ENCODE measurements at places on chromosomes 4 and X.

GRCh38 chrX:70234355-70234754 is at the start of gene AWAT1:
Gene AWAT1 (plus strand): TSS chrX:70234655. CDS start chrX:70234696, 41 bp downstream.
- no peaks in the 10 kb centered on the region for H3K27me3 ChIP-seq
- DNase-seq = no peak
- H3K36me3 ChIP-seq = no peaks in the 10 kb centered on the region
- H3K27ac ChIP-seq = no peak within 1 kb of the TSS
- no peaks in the 10 kb centered on the region for H3K4me1 ChIP-seq

DNA sequence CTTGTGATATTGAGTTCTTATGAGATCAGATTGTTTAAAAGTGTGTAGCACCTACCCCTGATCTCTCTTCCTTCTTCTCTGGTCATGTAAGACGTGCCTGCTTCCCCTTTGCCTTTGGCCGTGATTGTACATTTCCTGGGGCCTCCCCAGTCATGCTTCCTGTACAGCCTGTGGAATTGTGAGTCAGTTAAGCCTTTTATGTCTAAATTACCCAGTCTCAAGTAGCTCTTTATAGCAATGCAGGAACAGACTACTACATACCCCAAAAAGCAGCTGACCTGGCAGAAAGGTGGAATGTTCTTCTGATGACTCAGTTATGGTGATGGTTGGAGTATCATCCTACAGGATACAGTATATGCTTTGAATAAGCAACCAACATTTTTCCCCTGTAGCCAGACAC is 11.4 kb upstream of the MCUB start:
- H3K27ac ChIP-seq = no peak overlapping the region
- no peaks in the 10 kb centered on the region for H3K27me3 ChIP-seq
- DNase-seq = no peak

DNA sequence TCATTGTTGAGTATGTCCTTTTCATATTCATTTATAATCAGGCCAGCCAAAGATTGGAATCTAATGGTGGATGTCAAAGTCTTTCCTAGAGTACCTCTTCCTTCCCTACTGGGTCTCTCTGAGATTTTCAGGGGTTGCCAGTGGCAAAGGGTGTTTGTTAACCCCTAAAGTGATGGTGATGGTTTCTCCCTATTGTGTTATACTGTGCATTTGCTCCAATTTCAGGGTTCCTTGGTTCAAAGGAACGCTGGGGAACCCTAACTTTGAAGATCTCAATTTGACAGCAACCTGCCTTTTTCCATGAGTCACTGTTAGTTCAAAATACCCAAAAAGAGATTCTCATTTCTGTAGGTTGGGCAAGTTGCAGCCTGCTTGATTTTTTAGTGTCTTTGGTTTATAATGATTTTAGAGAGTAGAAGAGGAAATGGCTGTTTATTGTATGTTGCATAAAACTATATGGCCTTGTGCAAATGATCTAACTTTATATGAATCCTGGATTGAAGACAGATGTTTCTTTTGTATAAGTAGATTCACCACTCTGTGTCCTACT is 23.0 kb downstream of the GAB1 start:
- no peak for DNase-seq
- H3K4me1 ChIP-seq = peaks cover 13% of the 10 kb centered on the region

GRCh38 chr4:151000747-151001429 is 14.2 kb downstream of the LRBA start:
- DNase-seq = no peak
- no peaks in the 10 kb centered on the region for H3K36me3 ChIP-seq
- H3K4me3 ChIP-seq = no peak overlapping the region

DNA sequence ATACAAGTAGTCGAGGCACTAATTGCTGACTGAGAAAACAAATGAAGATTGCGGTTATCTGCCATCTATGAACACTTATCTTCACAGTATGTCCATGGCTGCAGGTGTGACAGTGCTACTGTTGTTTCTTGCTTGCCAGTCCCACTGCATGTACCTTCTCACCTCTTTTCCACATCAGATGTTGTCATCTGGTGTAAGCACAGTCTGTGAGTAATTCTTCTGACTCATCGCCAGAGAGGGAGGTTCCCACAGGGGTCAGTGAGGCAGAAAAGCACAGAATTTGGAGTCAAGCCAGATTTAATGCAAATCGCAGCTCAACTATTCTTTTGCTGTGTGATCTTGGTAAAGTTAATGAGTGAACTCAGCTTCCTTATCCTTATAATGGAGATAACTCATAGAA is 144.4 kb downstream of the GLRA2 start:
- H3K4me1 ChIP-seq = no peaks in the 10 kb centered on the region
- H3K36me3 ChIP-seq = no peaks in the 10 kb centered on the region
- H3K27me3 ChIP-seq = no peaks in the 10 kb centered on the region
- no peak overlapping the region for H3K4me3 ChIP-seq
- DNase-seq = no peak

GRCh38 chrX:152819266-152819665 is 11.3 kb downstream of the CETN2 start:
- no peaks in the 10 kb centered on the region for H3K36me3 ChIP-seq
- H3K27me3 ChIP-seq = no peaks in the 10 kb centered on the region
- no peaks in the 10 kb centered on the region for H3K4me1 ChIP-seq
- no peak for DNase-seq

DNA sequence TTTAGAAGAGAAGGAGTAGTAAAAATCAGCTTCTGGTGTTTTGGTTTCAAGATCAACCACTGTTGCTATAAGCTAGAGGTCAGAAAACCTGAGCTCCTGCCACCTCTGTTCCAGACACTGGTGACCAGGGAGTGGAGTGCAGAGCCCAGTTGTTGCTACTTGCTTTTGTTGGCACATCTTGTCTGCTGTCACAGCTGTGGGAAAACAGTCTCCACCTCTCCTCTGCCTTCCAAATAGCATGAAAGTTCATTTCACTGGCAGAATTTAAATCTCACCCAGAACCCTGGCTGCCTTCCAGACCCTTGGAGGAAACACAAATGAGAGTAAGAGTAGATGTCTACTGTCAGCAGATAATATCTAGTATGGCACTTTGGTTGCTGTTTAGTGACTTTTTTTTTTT is 297.5 kb upstream of the KLF3 start:
- no peak for DNase-seq
- H3K4me3 ChIP-seq = no peak overlapping the region
- no peaks in the 10 kb centered on the region for H3K36me3 ChIP-seq

DNA sequence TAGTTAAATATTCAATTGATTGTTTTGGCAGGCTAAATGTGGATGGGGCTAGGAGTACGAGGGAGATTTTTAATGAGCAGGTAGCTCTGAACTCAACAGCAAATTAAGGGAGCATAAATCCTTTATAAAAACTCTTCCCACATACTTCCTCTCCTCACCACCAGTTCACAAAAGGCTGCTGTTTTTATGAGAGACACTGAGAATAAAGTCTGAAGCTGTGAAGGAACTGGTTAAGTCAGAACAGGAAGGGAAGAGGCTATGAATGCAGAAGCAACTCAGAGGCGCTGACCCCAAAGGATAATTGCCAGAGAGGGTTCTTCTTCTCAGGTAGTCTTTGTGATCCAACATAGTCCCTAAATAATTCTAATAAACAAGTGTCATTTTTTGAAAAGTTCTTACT is 406.1 kb downstream of the GPM6A start:
- no peak overlapping the region for H3K27ac ChIP-seq
- no peaks in the 10 kb centered on the region for H3K27me3 ChIP-seq
- no peak for DNase-seq

- no peaks in the 10 kb centered on the region for H3K4me1 ChIP-seq
- H3K4me3 ChIP-seq = no peak overlapping the region
- no peaks in the 10 kb centered on the region for H3K27me3 ChIP-seq
- DNase-seq = peak; percentile 50
These were observed 6.0 kb downstream of the SLC2A9 start for GRCh38 chr4:10015140-10015753.

- no peaks in the 10 kb centered on the region for H3K27me3 ChIP-seq
- H3K4me1 ChIP-seq = peaks cover 25% of the 10 kb centered on the region
- peak; percentile 80 for DNase-seq
- H3K4me3 ChIP-seq = no peak overlapping the region
- H3K36me3 ChIP-seq = peaks cover 12% of the 10 kb centered on the region
These were observed 26.1 kb downstream of the ARHGEF6 start for GRCh38 chrX:136754651-136755050.

- no peaks in the 10 kb centered on the region for H3K36me3 ChIP-seq
- H3K27me3 ChIP-seq = no peaks in the 10 kb centered on the region
- no peak overlapping the region for H3K4me3 ChIP-seq
- H3K27ac ChIP-seq = no peak overlapping the region
- peaks cover 17% of the 10 kb centered on the region for H3K4me1 ChIP-seq
- no peak for DNase-seq
These were observed 50.6 kb upstream of the ANKRD17 start for GRCh38 chr4:73309211-73309610.

DNA sequence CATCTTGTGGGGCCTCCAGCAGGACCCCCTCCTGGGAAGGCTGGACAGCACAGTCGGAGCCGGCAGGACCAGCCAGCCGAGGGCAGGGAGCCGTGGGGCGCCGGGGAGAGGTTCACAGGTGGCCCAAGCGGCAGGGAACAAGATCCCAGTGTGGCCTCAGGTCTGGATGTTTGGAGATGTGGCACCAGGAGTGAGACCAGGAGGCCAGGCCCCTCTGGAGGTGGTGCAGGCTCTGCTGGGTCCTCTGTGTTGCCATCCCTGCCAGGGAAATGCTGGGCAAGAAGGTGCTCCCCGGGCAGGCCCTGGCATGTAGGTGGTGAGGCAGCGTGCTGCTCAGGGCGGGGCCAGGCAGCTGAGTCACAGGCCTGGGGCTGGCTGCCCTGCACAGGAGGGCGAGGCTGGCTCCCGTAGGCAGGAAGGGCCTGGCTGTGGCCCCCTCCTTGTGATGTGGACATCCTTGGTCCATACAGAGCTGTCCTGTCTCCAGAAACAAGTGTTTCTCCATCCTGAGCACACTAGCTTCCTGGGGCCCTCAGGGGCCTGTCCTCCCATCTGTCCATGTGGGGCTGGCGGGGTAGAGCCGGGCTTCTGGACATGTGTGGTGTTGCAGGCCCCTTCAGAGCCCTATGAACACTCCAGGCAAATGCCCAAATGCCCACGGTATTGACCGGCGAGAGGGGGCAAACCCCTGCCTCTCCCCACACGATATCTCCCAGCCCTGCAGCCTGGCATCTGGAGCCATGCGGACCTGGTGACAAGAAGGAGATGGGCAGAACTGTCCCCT is 4.8 kb upstream of the HGFAC start:
- H3K4me3 ChIP-seq = no peak overlapping the region
- no peak for DNase-seq
- H3K27me3 ChIP-seq = no peaks in the 10 kb centered on the region

GRCh38 chr4:8740666-8741395 is 130.8 kb downstream of the HMX1 start:
- H3K36me3 ChIP-seq = no peaks in the 10 kb centered on the region
- no peak overlapping the region for H3K27ac ChIP-seq
- H3K27me3 ChIP-seq = no peaks in the 10 kb centered on the region
- no peak overlapping the region for H3K4me3 ChIP-seq

- H3K27ac ChIP-seq = no peak overlapping the region
- no peaks in the 10 kb centered on the region for H3K4me1 ChIP-seq
- H3K4me3 ChIP-seq = no peak overlapping the region
- DNase-seq = no peak
- H3K36me3 ChIP-seq = no peaks in the 10 kb centered on the region
- H3K27me3 ChIP-seq = no peaks in the 10 kb centered on the region
These were observed 342.5 kb upstream of the FSTL5 start for GRCh38 chr4:162506253-162506652.

- H3K36me3 ChIP-seq = peaks cover 45% of the 10 kb centered on the region
- no peaks in the 10 kb centered on the region for H3K27me3 ChIP-seq
- DNase-seq = no peak
- H3K4me3 ChIP-seq = no peak overlapping the region
- no peak overlapping the region for H3K27ac ChIP-seq
These were observed 34.6 kb downstream of the MED14 start for GRCh38 chrX:40700640-40701342.

Measured in DND-41 (cell line).